Testis (tissue), 5 donors: ENCODE measurements at places on chromosomes 2 and 18. TPM values are rescaled to one million over a fixed set of nuclear protein-coding genes. Genes with fewer than 3 reads are reported as not detected.

The FBXO41 gene
- total RNA-seq = 12.4 TPM

The PLB1 gene
- total RNA-seq = 7.6 TPM

The L3MBTL4 gene
- 50.9 TPM for total RNA-seq

The KCNF1 gene
- 0.19 TPM for total RNA-seq

The KLHL41 gene
- 1.7 TPM for total RNA-seq

The SANBR gene
- total RNA-seq = 11.1 TPM
